ENCODE measurements at places on chromosomes 13 and 19.

- no peak for DNase-seq
Measured at GRCh38 chr19:42093926-42094325, 18.0 kb downstream of the ZNF574 start.

GRCh38 chr13:77522444-77522843 is 13.1 kb upstream of the SCEL start:
- no peak for DNase-seq

GRCh38 chr19:14089662-14090508 is 666 bp downstream of the SAMD1 start:
- DNase-seq = peak; percentile 72

DNA sequence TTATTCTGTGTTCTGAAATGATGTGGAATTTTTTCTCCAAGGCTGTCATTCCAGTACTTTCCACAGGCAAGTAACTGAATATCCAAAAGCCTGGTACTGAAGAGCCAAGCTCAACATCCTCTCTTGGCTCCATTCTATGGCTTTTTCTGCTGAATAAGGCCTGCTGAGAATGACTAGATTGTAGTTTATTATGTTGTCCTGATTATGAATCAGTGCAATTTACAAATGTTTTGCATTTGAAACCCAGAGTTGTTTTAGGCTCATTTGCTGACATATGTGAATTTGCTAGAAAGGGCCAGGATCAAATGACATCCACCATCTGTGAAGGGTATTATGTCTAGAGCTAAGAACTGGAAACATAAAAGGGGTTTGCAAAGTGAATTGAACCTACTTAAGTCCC is 596.6 kb downstream of the KCTD12 start:
- no peak for DNase-seq

- DNase-seq = no peak
Measured at GRCh38 chr19:56174550-56174949, 1.3 kb upstream of the GALP start.

- DNase-seq = no peak
Measured at GRCh38 chr13:39486758-39487157, 116.2 kb downstream of the LHFPL6 start.

GRCh38 chr13:93736081-93736480 is 509.5 kb downstream of the GPC6 start:
- peak; percentile 13 for DNase-seq

GRCh38 chr13:28707629-28708427 is 10.9 kb downstream of the SLC46A3 start:
- DNase-seq = peak; percentile 90

DNA sequence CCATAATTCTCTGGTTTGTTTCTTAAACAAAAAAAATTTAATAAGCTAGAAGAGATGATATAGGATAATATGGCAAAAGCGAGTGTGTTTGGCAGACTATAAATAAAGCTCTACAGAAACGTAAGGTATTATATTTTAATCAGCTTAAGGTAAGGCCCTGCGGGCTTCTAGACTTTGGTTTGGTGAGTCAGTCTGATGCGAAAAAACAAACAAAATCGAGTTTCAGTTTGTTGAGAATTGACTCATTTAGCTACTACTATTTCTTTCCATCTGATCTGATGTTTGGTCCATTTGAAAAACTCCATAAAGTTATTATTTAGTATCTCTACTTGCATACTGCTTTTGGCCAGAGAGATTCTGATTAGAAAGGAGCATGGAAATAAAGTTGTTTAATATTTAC is 138.0 kb downstream of the MIPEP start:
- DNase-seq = no peak

DNA sequence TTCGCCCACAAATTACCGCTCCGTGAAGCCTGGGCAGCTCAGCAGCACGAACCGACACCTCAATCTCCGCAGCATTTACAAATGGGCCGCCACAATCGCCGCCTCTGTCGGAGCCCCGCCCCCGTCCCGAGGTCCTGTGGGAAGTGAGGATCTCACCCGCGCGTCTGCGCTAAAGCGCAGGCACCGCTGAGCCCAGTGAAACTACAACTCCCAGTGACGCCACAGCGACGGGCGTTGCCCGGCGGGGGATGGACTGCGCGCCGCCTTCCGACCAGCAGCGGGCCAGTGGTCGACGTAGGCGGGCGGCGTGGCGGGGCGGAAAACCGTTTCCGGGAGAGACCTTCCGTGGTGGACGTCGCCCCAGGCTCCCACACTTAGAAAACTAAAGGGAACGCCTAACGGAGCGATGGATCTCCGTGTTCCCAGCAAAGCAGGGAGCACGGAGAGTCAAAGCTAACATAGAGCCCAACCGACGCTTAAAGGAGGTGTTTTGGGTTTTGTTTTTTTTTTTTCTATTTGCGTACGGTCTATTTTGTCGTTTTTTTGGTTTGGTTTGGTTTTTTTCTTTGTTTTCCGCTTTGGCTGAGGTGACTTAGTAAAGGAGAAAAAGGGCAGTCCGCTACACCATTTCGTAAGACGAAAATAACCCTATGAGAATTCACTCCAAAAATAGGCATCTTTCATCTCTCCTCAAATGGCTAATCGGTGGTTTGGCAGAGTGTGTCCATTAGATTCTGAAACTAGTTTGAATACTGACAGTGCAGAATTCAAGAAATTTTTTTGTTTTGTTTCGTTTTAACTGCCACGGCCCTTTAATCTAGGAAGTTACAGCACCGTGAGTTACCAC is 159.0 kb downstream of the RNF17 start:
- peak; percentile 96 for DNase-seq

DNA sequence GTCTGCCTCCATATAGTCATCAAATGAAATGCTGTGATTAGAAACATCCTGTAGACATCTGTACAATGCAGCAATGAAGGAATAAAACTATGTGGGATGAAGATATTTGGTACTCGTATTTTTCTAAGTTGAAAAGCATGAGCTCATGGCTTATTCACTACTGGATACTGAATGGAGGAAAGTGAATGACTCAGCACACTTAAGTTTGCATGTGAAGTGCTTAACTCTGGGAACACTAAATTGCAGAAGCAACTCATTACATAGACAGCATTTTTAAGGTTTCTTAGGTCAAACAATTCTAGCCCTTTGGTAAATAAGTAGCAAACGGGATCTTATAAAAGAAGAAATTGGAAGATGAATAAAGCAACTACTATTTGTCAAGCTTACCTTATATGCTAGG is 429.0 kb upstream of the MIR17HG start:
- DNase-seq = no peak

- DNase-seq = no peak
Measured at GRCh38 chr19:41799444-41800000, 3.1 kb downstream of the CEACAM3 start.

DNA sequence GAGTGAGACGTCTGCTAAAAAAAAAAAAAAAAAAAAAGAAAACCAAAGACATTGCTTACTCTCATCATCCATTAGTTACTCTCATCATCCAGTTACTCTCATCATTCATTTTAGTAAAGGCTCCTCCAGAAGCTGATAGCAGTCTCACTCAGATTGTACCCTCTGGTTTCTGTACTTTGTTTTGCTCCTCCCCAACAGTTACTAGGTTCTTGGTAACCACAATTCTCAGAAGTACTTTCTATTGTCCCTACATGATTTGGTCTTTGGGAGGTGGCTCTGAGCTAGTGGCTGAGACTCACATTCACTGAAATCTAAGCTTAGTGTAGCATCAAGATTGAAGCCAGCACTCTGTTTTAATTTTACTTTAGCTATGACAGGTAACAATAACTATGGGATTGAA is 14.3 kb downstream of the ERICH4 start:
- no peak for DNase-seq
